ENCODE measurements at places on chromosomes 1 and 21. TPM values are rescaled to one million over a fixed set of nuclear protein-coding genes. Genes with fewer than 3 reads are reported as not detected.
A peak's percentile ranks its signal among the peaks of the same experiment; 100 is the strongest.

MTOR gene
- total RNA-seq = 40.7 TPM

ADORA3 gene
- 0.20 TPM for total RNA-seq

NCAM2 gene
- total RNA-seq = not detected

S100B gene
- 16.3 TPM for total RNA-seq

TPTE gene
- total RNA-seq = not detected

CD48 gene
- 386 TPM for total RNA-seq

ST3GAL3 gene
- total RNA-seq = 20.8 TPM

BMP8A gene
- not detected for total RNA-seq

PIK3CD gene
- total RNA-seq = 250 TPM

RGSL1 gene
- not detected for total RNA-seq

- no peak for DNase-seq
- H3K4me3 ChIP-seq = no peak within 1 kb of the TSS
- H3K36me3 ChIP-seq = peaks cover 5% of the 10 kb centered on the region
- H3K4me1 ChIP-seq = peaks cover 15% of the 10 kb centered on the region
- H3K27ac ChIP-seq = no peak within 1 kb of the TSS
These were observed at the start of gene CD101 for GRCh38 chr1:117001254-117001927. TSS of gene CD101 (plus strand) at chr1:117001760. CDS start at chr1:117001818, 58 bp downstream.

DNA sequence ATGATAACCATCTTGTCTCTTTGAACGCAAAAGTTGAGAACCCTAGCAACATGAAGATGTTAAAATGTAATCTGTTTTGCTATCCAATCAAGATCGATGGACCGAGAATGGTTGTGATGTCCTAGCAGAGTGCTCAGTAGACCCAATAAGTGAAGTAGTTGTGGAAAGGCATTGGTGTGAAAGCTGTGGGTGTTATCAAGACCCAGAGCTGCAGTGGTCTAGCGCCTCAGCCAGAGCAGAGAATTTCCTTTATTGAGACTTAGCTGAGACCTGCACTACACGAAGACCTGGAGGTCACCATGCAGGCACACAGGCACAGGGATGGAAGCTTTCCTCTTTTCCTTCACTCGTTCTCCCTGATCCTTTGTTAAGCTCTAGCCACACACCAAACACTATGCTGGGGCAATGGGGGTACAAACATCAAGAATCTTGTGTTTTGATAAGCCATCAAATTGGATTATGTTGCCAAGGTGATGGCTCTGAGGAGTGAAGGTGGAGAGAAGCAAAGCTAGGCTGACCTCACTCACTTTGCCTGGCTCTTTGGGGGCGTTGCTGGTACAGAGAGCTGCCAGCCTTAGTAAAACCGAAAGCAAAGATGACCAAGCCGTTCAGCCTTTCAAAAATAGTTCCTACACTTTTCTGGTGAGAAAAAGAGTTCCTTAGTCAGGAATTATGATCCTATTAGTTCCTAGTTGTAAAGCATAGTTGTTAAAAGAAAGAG, 24.1 kb downstream of the METTL13 start:
- no peak for DNase-seq
- peaks cover 6% of the 10 kb centered on the region for H3K4me1 ChIP-seq
- H3K36me3 ChIP-seq = no peaks in the 10 kb centered on the region
- H3K27ac ChIP-seq = no peak overlapping the region

DNA sequence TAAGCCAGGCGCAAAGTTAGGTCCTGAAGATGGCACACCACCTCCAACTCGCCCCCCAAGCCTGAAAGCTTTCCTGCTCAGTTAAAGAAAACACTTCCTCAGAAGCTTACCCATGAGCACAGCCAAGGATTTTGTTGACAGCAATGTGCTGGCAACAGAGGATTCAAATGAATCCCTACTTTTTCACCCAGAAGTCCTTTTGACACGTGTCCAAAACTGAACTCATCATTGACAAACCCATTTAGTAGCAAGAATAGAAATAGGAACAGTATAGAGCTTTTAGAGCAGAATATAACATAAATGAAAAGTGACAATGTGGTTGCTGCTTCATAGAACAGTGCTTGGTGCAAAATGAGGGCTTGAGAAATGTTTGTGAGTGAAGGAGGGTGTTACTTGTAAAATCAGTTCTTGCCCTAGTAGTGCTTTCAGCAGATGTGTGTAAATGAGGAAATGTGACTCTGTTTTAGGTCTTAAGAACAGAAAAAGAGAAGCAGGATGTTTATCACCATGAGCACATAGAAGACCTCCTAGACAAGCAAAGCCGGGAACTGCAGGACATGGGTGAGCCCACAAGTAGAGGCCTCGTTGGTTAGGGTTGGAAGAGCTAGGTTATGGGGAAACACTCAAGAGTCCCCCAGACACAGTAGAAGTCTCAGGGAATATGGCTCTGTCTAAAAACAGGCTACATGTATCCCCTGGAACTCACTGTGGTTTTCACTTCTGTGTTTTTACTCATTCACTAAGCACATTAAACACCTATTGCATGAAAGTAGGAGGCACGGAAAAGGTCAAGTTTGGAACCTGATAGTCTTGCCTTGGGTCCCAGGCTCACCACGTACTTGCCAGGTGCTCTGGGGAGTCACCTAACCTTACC, 48.6 kb upstream of the TMEM125 start:
- peaks cover 4% of the 10 kb centered on the region for H3K27me3 ChIP-seq
- DNase-seq = no peak
- no peak overlapping the region for H3K27ac ChIP-seq
- peaks cover 5% of the 10 kb centered on the region for H3K4me1 ChIP-seq

DNA sequence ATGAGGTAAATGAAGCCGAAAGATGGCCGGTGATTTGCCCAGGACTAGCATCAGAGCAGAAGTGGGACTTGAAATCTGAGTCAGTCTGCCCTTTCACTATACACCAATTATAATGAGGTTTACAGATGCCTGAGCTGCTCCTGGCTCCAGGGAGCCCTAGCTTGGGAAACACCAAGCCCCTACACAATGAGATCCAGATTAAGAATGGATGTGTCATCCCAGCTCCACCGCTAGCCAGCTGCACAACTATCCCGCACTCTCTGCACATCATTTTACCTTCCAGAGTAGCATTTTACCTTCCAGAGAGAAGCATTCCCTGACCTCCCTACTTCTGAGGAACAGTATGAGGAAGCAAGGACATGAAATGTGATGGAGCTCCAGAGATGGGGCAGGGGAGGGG, 27.0 kb downstream of the SERTAD4 start:
- H3K4me3 ChIP-seq = no peak overlapping the region
- DNase-seq = no peak
- H3K36me3 ChIP-seq = no peaks in the 10 kb centered on the region
- H3K27me3 ChIP-seq = peaks cover 12% of the 10 kb centered on the region
- no peak overlapping the region for H3K27ac ChIP-seq
- no peaks in the 10 kb centered on the region for H3K4me1 ChIP-seq

GRCh38 chr1:17277511-17278159, 28.7 kb downstream of the PADI3 start:
- peaks cover 28% of the 10 kb centered on the region for H3K27me3 ChIP-seq
- no peaks in the 10 kb centered on the region for H3K36me3 ChIP-seq
- peaks cover 7% of the 10 kb centered on the region for H3K4me1 ChIP-seq
- H3K27ac ChIP-seq = no peak overlapping the region

GRCh38 chr1:19449454-19450228, 35.7 kb downstream of the CAPZB start:
- peaks cover 19% of the 10 kb centered on the region for H3K36me3 ChIP-seq
- H3K4me3 ChIP-seq = no peak overlapping the region
- DNase-seq = no peak
- peak overlapping the region; percentile 19 for H3K27ac ChIP-seq
- peaks cover 60% of the 10 kb centered on the region for H3K4me1 ChIP-seq

DNA sequence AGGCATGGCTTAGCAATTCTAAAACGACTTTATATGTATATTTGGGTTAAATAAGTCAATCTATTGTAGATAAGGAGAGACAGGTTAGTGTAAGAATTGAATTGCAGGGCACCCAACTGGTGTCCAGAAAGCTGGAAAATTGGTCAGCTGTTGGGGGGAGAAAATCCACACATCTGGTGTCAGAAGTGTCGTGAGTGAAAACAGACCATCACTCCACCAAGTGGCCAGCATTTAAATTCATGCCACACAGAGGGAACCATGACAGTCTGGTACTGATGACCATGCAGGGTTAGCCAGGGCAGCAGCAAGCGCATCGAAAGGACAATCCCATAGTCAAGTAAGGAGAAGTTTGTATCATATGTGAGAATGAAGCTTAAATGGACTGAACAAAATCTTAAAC, 11.7 kb downstream of the LAX1 start:
- peaks cover 38% of the 10 kb centered on the region for H3K36me3 ChIP-seq
- H3K27ac ChIP-seq = no peak overlapping the region
- H3K4me3 ChIP-seq = no peak overlapping the region
- H3K27me3 ChIP-seq = no peaks in the 10 kb centered on the region
- DNase-seq = no peak

- no peak overlapping the region for H3K27ac ChIP-seq
- no peaks in the 10 kb centered on the region for H3K27me3 ChIP-seq
- H3K36me3 ChIP-seq = peaks cover 8% of the 10 kb centered on the region
- no peak overlapping the region for H3K4me3 ChIP-seq
These were observed 51.4 kb downstream of the SLC9A1 start for GRCh38 chr1:27103498-27103897.

DNA sequence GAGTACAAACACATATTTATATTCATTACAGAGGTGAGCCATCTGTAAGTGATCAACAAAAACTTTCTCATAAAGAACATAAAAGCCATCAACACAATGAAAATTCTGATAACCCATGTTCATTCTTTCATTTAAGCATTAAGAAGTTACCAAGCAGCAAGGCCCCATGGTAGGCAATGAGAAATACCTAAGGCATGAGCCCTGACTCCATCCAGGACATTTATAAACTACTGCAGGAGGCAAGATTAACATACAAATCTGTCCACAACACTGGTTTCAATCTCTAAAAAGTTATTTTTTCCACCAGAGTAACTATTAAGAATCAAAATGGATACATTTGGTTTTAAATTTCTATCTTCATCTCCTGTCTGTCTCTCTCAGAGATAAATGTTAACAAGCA, 76.1 kb downstream of the SIPA1L2 start:
- peaks cover 7% of the 10 kb centered on the region for H3K27me3 ChIP-seq
- H3K36me3 ChIP-seq = no peaks in the 10 kb centered on the region
- no peak overlapping the region for H3K4me3 ChIP-seq
- no peak overlapping the region for H3K27ac ChIP-seq

DNA sequence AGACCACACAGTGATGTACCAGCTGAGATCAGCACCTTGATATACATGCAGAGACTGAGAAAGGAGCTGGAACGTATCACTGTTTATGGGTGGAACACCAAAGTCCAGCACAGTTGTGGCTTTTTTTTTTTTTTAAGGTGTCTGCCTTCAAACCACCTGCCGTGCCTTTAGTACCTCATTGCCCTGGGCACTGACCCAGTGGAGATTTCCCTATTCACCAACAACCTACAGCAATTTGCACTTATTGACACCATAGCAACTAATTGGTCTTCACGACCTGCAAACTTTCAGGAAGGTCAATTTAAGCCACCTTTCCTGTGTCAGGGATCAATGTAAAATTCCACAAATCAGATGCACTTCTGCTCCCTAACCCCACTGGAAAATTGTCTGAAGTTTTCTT, 181.6 kb upstream of the ADGRL2 start:
- H3K27me3 ChIP-seq = no peaks in the 10 kb centered on the region
- no peak overlapping the region for H3K27ac ChIP-seq
- DNase-seq = no peak
- H3K4me3 ChIP-seq = no peak overlapping the region
- H3K36me3 ChIP-seq = no peaks in the 10 kb centered on the region

DNA sequence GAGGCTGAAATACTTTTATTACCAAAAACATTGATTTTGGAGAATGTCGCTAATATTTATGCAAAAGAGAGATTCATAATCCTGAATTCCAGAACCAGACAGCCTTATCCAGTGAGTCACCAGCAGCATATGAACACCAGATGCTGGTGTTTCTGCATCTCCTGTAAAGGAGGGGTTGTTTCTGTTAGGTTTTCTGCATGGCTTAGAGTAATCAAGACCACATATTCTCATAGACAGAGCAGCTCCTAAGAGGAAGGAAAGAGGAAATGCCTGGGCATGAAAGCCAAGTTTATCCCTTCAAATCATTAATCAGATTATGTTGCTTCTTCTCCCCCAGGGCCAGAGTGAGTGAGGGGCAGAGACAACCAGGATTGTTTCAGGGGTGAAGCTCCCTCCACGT, 86.2 kb downstream of the NGF start:
- peaks cover 1% of the 10 kb centered on the region for H3K27me3 ChIP-seq
- no peaks in the 10 kb centered on the region for H3K4me1 ChIP-seq
- no peaks in the 10 kb centered on the region for H3K36me3 ChIP-seq
- no peak overlapping the region for H3K27ac ChIP-seq
- H3K4me3 ChIP-seq = no peak overlapping the region

- peaks cover 18% of the 10 kb centered on the region for H3K4me1 ChIP-seq
- H3K27ac ChIP-seq = peak overlapping the region; percentile 83
- DNase-seq = no peak
- no peaks in the 10 kb centered on the region for H3K27me3 ChIP-seq
- H3K4me3 ChIP-seq = peak overlapping the region; percentile 91
These were observed 111.8 kb downstream of the OSBPL9 start for GRCh38 chr1:51728611-51729155.

- no peak for DNase-seq
- no peaks in the 10 kb centered on the region for H3K27me3 ChIP-seq
- H3K4me3 ChIP-seq = no peak overlapping the region
- no peak overlapping the region for H3K27ac ChIP-seq
- H3K4me1 ChIP-seq = no peaks in the 10 kb centered on the region
These were observed 16.6 kb upstream of the KLHDC7A start for GRCh38 chr1:18463984-18464664.

- peaks cover 2% of the 10 kb centered on the region for H3K27me3 ChIP-seq
- no peak overlapping the region for H3K27ac ChIP-seq
- no peaks in the 10 kb centered on the region for H3K36me3 ChIP-seq
- peaks cover 6% of the 10 kb centered on the region for H3K4me1 ChIP-seq
These were observed 32.3 kb downstream of the PCAT6 start for GRCh38 chr1:202843081-202843480.

DNA sequence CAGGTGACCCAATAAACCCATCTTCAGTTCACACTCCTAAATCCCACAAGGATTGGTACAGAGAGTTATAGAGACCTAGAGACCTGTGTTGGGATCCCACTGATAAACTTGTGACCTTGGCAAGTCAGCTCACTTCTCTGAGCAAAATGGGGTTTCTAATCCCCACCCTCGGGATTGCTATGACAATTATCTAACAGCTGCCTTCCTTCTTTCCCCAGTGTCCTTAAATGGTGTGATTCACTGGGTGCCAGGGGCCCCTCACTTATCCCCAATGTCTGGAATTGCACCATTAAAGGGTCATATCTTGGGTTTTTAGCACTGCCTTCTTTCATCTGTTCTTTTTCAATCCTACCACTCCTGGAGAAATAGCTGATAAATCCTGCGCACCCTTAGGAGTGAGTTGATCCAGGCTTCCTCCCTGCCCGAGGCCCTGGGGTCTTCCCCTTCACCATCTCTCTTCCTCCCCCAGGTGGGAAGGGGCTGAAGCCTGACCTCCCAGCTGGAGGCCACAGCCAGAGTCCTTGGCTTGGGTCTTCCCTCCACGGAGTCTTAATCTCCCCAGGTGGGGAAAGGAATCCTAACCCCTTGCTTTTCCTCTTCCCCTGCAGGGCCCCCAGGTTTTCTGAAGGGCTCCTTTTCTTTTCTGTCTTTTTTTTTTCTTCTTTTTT, 39.7 kb downstream of the LACTBL1 start:
- no peak for DNase-seq
- no peak overlapping the region for H3K27ac ChIP-seq
- peaks cover 6% of the 10 kb centered on the region for H3K27me3 ChIP-seq
- H3K4me3 ChIP-seq = no peak overlapping the region
- H3K4me1 ChIP-seq = no peaks in the 10 kb centered on the region

- no peak overlapping the region for H3K27ac ChIP-seq
- H3K4me1 ChIP-seq = peaks cover 9% of the 10 kb centered on the region
- DNase-seq = no peak
- H3K36me3 ChIP-seq = peaks cover 8% of the 10 kb centered on the region
- H3K4me3 ChIP-seq = no peak overlapping the region
These were observed 15.4 kb downstream of the MOV10 start for GRCh38 chr1:112689842-112690237.

All from activated naive CD8-positive, alpha-beta T cell treated with anti-CD3 and anti-CD28 coated beads, Interleukin-2, amount 10 ng/mL, durations not matched to agents 7 days and 5 days (primary cell).